ENCODE measurements at places on chromosomes 6 and 20.

GRCh38 chr6:11262242-11262641, 29.8 kb upstream of the NEDD9 start:
- no peak for DNase-seq

GRCh38 chr6:155832596-155832995, 377.0 kb upstream of the NOX3 start:
- DNase-seq: peak; percentile 76

- no peak for DNase-seq
These were observed 30.2 kb upstream of the MRPS18A start for GRCh38 chr6:43717822-43718221.

DNA sequence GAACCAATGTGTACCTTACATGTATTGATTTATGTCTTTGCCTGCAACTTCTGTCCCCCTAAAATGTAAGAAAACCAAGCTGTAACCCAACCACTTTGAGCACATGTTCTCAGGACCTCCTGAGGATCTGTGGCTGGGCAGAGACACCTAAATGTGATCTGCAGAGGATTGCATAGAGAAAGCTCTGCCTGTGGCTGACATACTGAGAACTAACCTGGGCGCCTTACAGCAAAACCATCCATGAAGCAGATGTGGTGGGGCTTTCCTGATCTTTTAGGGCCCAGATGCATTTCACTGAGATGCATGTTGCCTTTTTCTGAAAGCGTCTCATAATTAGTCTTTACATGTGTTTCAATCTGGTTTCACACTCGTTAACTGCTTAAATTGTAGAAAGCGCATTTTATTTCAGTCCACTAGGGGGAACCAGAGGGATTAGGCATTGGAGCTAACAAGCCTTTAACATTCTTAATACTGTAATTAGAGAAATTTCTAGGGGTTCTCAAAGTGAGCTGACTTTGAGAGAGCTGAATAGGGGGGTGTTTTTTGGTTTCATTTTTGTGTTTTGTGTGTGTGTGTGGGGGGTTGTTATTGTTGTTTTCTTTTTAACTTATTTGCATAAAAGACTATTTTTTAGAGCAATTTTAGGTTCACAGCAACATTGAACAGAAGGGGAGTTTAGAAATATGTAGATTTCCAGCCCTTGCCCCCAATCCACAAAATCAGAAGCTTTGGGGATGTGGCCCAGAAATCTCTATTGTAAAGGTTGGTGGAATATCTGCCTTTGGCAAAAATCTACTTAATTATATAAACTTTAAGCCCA, 50.9 kb upstream of the FAM184A start:
- DNase-seq: peak; percentile 78

- DNase-seq: no peak
These were observed 682.8 kb downstream of the TFAP2A start for GRCh38 chr6:9732056-9732455.

- peak; percentile 31 for DNase-seq
These were observed 142.0 kb downstream of the UST start for GRCh38 chr6:148888856-148889255.

- peak; percentile 9 for DNase-seq
These were observed 49.5 kb downstream of the SOBP start for GRCh38 chr6:107539409-107539808.

DNA sequence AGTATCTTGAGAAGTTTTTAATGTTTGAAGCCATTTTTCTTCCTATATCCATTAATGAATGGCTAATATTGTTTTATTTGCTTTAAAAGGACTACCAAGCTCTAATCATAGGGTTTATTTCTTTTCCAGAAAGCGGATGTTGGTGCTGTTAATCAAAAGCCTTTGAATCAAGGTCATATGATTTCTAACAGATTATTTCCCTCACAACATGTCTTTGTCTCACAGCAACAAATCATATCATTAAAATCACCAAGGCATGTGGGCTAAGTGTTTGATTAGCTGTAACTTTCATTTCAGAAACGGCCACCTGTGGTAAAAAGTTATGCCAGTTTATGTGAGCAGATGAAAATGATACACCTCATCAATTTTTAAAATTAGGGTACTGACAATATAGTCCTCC, 21.7 kb downstream of the TRAF3IP2 start:
- DNase-seq: no peak

DNA sequence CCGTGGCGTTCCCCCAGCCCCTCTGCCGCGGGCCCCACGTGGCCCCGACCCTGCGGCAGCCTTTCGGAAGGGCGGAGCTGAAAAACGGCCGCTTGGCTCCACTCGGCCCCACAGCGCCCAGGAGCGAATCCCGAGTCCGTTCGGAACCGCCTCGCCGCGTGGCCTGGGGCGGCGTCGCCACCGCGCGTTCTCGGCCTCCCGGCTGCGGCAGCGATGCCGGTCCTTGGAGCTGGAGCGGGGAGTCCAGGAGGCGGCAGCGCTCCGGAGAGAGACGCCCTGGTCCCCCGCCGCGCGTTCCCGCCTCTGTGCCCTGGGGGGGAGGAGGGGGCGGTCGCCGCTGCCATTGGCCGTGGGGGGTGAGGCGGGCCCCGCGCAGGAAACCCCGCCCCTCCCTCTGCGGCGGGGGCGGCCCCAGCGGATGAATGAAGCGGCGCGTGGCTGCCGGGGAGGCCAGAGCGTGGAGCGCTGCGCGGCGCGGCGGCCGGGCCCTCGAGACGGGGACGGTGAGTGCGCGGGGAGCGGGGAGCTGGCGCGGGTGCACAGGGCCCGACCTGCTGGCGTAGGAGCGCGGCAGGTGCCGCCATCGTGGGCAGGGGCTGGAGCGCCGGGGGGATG, at the start of gene SLCO4A1:
Gene SLCO4A1 (plus strand): TSS at position 453 of the 615 bp plus-strand sequence. CDS start 13,952 bp downstream, outside the sequence.
- peak; percentile 63 for DNase-seq

GRCh38 chr6:40472353-40472752, 114.8 kb downstream of the LRFN2 start:
- no peak for DNase-seq
